ENCODE measurements at places on chromosomes 4 and X.

DNA sequence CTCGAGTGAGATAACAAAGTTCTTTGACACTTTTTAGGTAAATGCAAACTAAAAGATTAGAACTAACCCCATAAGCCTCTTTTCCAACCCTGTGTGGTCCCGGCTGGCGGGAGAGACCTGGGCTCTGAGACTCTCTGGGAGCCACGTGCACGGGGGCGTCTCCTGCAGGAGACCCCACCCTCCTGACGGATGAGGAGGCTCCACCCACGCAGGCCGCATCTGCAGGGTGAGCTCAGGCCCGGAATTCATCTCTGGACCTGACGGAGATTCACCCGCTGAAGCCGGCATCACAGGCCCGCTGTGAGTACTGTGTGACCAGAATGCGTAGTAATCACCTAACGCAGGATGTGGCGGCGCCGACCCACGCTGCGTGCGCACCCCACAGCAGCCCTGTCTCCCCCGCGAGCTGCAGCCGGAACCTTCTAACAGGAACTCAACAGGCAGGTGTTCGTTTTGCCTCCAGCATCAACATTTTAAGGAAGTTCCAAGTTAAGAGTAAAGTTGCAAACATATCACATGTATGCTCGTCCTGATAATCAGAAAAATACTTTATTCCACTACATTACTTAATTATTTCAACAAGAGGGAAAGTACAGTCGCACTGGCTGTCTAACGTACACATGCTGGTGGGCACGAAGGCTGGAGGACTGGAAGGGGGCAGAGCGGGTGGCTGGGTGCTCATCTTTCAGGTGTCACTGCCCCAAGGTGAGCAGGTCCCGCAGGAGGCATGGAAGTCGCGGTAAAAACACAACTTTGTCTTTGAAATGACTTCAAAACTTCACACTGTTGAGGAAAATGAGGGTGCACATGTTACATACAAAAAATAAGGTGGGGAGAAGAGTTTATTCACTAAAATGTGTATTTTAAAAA, 44.5 kb downstream of the FGFRL1 start:
- DNase-seq = no peak

- DNase-seq = no peak
These were observed 235.4 kb downstream of the HNRNPD start for GRCh38 chr4:82138374-82138773.

DNA sequence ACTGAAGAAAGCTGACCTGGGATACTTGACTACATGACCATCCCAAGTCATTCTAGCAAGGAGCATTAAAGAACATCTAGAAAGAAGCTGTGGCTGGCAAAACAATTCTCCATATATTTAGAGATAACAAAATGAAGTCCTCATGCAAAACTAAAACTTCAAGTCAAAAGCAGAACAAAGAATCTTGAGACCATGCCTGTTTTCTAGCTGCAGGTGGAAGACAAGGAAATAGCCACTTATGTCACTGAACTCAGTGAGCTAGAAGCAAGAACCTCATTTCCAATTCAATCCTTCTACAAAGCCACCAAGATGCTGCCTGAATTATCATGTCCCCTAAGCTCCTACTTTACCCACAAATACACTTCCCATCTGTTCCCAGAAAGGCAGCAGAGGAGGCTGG, 13.8 kb downstream of the USP46 start:
- DNase-seq = no peak

DNA sequence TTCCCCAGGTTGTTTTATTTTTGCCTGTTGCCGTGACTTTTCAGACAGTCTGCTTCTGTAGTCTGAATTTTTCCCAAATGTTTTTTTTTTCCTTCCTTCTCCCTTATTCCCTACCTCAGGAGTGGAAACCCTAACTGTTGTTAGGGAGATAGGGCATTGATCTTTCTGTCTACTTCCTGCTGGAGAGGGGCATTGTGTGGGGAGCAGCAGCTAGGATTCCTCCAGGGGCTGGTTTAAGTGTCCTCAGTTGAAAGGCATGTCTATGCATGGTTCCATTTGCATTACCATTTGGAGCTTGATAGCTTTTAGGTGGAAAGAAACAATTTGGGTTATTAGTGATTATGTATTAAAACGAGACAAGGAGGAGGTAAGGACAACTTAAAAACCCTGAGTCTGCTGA, 383.9 kb downstream of the DCAF12L2 start:
- no peak for DNase-seq

GRCh38 chrX:39950018-39950688, 147.6 kb downstream of the BCOR start:
- no peak for DNase-seq

DNA sequence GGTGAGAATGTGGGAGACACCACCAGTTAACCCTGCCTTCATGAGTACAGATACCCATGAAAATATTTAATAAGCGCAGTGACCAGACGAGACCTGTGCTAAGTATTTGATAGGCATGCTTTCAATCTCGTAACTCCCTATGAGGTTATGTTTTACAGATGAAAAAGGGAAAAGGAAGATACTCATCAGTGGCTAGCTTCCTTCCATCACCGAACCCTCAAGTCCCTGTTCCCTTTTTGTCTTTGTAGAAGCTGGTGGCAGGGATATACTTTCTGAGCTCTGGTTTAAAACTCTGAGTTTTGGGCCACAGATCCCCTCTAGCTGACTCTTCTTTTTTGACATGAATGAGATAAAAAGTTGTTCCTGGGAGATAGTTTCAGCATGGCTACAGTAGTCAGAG, 26.3 kb downstream of the AFF1 start:
- no peak for DNase-seq

- no peak for DNase-seq
These were observed 9.5 kb upstream of the BMP2K start for GRCh38 chr4:78766650-78767049.

- no peak for DNase-seq
These were observed 23.2 kb downstream of the TMSB4X start for GRCh38 chrX:12997906-12998687.

DNA sequence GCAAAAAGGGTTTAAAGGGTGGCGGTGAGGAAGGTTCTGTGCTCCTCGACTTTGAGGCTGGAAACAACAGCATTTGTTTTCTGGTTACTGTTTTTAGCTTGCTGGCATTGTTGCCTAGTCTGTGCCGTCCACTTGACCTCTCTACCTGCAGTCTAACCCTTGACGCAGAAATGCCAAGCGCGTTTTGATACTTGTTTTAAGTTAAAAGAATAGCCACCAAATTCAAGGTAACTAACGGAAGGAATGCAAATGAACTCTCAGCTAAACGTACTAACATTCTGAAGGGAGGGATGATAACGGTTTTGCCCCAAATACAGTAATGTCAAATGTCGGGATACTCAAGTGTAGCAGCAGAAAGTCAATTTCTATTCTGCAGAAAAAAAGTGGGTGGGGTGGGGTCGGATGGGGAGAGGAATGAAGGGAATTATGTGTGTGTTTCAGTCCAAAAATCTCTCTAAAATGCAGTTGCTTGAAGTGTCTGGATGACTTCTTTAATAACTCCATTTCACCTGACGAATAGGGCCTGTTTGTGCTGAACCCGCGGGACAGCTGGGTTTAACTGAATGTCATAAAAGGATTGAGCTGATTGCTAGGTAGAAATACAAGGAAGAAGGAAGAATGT, 3.4 kb upstream of the NKX6-1 start:
- DNase-seq = no peak

DNA sequence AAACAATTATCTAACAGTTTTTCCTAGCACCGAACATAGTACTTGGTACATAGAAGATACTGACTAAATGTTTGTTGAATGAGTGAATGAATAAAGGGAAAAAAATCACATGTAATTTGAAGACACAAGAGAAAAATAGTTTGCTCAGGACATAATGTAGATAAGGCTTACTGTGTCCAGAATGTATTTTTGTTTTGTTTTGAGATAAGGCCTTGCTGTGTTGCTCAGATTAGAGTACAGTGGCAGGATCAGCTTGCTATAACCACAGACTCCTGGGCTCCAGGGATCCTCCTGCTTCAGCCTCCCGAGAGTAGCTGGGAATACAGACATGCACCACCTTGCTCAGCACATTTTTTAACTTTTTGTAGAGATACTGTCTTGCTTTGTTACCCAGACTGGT, 6.5 kb downstream of the FAM199X start:
- DNase-seq = no peak

GRCh38 chr4:170497689-170498088, 407.9 kb upstream of the AADAT start:
- no peak for DNase-seq

DNA sequence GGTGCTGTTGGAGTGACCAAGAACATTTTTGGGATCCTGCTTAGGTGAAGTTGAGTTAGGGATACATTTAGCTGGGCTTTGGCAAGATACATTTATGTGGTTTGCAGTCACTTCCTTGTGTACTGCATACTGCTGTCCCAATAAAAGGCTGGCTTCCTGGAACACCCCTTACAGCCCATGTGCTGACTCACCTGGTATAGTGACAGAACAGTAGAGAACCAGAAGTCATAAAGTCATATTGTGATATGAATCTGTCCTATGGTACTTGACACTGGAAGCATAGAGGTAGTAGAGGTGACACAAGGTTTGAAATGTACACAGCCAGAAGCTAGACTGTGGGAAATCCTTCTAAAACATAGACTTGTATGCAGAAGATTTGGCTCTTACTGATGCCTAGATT, 55.3 kb upstream of the SLC25A43 start:
- no peak for DNase-seq

GRCh38 chr4:150491132-150492049, 90.6 kb upstream of the MAB21L2 start:
- DNase-seq = no peak

- no peak for DNase-seq
These were observed 47.1 kb upstream of the TSPAN7 start for GRCh38 chrX:38514016-38514854.

DNA sequence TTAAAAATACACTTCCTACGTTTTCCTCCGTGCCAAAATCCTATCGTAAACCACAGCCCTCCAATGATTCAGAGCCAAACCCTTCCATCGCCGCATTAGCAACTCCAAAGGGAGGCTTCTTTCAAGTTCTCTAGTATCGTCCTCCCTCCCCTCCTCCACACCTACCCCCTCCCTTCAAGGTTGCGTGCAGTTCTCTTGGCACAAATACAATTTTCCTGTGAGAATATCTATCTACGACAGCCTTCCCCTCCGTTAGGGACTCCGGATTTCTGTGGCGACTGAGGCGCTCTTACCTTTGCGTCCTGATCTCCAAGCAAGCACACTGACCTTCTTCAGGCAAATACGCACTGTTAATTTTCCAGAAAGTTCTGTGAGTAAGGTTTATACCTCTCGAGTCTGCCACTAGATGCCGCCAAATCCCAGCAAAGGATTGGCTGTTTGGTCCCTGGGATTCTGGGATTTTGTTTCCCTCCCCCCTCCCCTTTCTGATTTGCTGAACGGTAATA, 1.2 kb upstream of the MORF4L2 start:
- no peak for DNase-seq

DNA sequence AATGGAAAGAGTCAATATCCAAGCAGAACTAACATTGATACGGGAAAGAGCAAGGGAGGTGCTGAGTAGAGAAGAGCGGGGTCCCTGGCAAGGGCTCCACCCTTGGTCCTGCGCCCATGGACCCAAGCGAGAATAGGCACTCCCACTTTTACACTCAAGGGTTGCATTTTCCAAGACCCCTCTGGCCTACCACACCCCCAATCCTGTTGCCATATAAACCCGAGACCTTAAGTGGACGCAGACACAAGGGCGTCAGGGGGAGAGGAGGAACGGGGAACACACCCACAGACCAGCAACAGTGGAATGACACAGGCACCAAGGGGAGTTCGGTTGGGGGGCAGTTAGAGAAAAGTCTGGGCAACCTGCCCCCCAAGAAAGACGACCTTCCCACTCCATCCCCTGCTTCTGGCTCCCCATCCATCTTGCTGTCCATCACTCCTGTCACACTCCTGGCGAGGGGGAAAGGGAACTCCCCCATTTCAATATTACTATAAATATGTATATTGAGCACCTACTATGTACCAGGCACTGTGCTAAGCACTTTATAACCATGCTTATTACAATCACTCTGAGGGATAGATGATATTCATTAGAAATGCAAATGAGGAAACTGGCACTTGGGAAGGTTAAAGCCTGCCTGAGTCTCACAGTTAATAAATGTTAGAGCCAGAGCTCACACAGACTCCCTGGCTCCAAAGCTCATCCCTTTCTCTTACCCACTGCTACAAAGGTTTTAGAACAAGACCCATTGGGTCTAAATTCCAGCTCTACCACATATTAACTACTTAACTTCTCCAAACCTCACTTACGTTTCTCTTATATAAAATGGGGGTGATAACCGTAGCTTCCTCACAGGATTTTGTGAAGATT, 51.7 kb downstream of the SCD5 start:
- DNase-seq = no peak

- DNase-seq = no peak
These were observed 572.5 kb downstream of the MAGEB5 start for GRCh38 chrX:26788402-26788998.

DNA sequence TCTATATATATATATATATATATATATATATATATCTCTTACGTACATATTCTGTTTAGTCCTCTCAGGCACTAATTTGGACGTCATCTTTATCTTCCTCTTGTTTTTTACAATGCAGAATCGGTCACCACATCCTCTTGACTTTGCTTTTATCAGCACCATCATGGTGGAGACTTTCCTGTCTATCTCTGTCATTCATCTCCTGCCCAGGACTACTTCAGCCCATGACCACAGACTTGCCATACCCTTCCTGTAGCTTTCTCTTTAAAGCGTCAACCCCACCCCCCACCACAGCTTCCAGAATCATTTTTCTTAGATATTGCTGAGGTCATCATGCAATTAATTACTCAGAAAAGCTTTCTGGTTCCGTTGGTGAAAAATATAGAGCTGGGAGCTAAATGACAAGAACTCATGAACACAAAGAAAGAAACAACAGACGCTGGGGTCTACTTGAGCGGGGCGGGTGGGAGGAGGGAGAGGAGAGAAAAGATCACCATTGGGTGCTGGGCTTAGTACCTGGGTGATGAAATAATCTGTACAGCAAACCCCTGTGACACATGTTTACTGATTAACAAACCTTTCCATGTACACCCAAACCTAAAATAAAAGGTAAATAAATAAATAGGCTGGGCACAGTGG, 30.5 kb upstream of the PRKX start:
- DNase-seq = no peak
